ENCODE measurements at places on chromosomes 12 and 14.
A peak's percentile ranks its signal among the peaks of the same experiment; 100 is the strongest.

GRCh38 chr14:34137001-34137745 is 186.3 kb upstream of the EGLN3 start:
- DNase-seq: no peak

DNA sequence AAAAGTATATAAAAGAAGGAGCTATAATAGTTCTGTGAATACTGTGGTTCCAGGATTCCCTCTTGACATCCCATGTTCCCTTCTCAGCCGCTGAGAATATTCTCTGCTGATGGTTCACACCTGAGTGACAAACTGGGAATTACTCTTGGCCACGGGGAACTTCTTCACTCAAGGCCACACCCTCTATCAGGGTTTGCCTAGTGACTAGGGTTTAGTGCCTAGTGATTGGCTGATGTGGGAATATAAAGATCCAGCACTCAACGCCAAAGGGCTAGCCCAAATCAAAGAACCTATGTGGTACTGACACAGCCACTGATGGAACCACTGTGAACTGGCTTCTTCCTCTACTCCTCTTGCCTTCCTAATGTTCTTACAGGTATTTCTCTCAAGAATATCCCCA is 248.4 kb downstream of the ASCL1 start:
- no peak for DNase-seq

GRCh38 chr14:47846008-47846407 is 170.6 kb upstream of the MDGA2 start:
- DNase-seq: no peak

DNA sequence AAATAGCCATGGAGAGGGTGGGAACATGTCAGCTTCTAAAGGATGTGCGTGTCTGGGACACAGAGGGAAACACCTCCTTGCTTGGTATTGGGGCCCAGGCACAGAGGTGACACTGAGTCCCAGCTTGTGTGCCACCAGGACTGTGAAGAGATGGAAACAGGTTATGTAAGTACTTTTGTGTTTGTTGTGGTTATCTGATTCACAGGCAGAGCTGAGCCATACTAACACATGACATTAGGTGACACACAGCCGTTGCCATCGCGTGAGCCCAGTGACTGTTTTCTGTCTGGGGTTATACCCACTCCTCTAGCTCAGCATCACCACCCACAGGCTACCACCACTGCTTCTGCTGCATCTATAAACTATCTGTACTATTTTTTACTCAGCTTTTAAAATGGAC is 12.1 kb upstream of the FLVCR2 start:
- DNase-seq: peak; percentile 75

Data from stimulated activated CD4-positive, alpha-beta T cell treated with anti-CD3 and anti-CD28 coated beads, Interleukin-12 subunit alpha, Interleukin-12 subunit beta, amount 100 ng/mL, for 4 hours (primary cell).